ENCODE measurements at places on chromosomes 1 and 21.

DNA sequence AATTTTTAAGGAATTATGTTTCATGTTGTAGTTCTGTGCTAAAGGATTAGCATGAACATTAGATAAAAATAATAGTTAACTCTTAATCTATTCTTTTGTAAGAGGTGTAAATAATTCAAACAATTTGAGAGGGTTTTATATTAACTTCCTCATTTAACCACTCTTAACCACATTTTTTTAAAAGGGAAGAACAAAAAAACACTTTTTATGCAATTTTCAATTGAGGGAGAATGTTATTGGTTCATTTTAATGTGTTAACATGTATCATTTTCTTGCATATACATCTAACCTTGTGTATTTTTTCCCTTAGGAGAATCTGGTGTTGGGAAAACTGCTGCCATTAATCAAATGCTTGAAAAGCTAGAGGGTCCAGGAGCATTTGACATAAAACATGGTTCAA, 169.0 kb downstream of the LBR start:
- DNase-seq: no peak

DNA sequence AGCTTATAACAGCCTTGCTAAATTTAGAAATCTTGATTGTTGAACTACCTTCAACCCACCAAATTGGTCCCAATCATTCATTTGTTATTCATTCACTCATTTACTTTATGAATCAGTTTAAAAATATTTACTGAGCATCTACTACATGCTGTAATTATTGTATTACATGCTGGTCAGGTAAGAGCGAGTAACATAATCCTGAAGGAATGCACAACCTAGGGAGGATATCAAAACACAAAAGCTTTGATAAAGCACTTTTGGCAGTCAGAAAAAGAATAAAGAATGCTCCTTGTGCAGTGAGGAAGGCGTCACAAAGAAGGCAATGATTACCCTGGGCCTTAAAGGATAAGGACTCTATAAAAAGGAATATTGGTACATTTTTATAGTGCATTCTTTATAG, 518.9 kb upstream of the NR5A2 start:
- DNase-seq: no peak

- DNase-seq: peak; percentile 11
Measured at GRCh38 chr21:34612056-34612455, 2.9 kb downstream of the RCAN1 start.

DNA sequence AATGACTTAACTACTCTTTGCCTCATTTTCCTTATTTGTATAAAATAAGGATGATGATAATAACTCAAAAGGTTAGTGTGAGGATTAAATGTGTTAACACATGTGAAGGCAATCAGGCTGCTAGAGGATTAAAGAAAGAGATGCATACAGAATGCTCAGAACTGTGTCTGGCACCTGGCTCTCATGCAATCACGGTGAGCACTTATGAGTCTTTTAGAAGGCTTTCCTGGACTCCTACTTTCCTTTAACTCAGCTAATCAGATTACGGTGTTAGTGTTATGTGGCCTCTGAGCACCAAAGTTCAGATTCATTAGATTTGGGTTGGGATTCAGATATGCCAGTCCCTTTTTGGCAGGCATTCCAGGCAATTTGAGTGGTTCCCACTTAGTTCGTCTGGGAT, 311.6 kb upstream of the USP24 start:
- DNase-seq: no peak

DNA sequence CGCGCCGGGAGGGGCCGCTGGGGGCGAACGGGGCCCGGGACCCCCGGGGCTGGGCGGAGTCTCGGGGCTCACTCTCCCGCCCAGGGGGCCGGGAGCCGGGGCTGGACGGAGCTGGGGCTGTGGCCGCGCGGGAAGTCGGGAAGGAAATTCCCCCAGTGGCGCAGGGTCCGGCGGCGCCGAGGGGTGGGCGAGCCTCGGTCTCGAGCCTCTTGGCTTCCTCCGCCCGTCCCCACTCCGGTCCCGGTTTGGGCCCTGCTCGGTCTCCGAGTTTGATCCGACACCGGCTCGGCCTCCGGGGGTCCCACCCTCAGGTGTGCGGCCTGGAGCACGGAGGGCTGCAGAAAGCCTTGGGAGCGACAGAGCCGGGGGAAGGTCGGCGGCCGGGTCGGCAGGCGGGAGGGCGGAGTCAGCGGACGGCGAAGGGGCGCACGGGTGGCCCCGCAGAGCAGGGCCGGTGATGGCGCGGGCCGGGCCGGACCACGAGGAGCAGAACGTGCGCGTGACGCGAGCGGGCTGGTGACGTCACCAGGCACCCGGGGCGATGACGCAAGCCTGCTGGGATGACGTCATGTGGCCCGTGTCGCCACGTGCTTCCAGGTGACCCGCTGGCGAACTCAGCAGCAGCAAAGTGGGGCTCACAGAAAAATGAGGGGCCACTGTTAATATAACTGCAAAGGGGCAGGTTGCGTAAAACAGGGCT, 610 bp upstream of the HES4 start:
- DNase-seq: peak; percentile 92

DNA sequence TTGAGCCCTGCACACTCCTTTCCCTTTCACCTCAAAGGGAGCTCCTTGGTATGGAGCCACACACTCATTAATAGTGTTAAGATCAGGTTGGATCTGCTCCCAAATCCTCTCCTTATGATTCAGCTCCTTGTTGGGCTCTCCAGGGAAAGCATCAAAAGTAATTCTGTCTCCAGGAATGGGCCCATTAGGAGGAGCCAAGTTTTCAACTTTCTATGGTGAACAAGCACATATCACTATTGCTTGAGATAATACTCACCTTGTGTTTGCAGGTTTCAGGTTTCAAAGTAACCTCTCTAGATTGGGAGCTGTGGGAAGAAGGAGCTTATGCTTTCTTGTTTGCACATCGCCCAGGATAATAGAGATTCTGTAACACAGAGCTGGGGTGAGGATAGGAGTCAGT, 164.8 kb downstream of the TNFSF18 start:
- DNase-seq: no peak

- DNase-seq: no peak
Measured at GRCh38 chr1:23751050-23751814, 8.0 kb downstream of the ELOA start.

DNA sequence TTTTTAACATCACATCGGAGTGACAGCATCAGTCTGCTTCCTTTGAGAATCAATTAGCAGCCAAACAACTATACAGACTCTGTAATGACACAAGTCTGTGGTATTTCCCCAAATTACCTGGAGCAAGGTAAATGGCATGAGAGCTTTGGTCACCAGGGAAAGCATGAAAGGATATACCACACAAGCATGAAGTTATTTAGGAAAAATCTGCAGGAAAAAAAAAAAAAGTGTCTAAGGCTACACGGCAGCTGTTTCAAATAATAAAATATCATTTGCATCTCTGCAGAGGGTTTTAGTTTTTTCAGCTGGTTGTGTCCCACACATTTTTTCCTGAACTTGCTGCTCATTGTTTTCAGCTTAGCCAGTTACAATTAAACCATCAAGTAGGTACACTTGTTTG, 234.7 kb downstream of the TTLL7 start:
- DNase-seq: no peak

- no peak for DNase-seq
Measured at GRCh38 chr1:76687307-76688175, 179.7 kb upstream of the ST6GALNAC5 start.

DNA sequence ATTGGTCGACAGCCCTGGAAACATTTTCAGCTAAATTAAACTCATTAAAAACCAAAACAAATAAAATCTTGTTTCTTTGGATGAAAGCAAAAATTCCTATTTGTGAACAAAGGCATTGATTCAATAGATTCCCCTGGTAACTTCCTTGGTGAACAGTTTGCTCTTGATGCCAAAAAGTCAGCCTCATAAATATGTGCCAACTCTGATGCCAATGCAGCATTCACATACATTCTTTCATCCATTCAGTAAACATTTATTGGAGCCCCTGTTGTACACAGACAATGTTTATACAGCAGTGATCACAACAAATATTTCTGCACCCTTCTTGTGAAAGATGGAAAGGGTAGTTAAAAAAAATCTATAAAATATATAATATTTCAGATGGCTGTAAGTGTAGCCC, 107.8 kb downstream of the PLD5 start:
- no peak for DNase-seq

- DNase-seq: peak; percentile 70
Measured at GRCh38 chr1:152188673-152189591, 29.9 kb upstream of the RPTN start.

DNA sequence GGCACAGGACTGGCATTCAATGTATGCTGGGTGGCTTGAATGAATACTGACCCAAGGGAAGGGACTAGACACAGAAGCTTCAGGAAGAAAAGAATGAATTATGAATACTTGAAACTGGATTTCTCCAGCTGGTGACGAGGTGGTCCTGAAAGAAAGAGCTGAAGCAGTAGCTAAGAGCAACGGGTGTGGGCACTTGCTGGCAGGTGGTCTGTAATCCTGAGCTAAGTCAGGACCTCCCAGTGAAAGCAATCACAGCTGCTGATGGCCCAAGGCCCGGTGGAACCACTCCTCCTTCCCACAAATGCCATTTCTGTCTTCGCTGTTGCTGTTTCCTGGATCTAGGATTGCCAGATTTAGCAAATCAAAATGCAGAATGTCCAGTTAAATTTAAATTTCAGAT, 47.0 kb downstream of the NEK2 start:
- DNase-seq: no peak

DNA sequence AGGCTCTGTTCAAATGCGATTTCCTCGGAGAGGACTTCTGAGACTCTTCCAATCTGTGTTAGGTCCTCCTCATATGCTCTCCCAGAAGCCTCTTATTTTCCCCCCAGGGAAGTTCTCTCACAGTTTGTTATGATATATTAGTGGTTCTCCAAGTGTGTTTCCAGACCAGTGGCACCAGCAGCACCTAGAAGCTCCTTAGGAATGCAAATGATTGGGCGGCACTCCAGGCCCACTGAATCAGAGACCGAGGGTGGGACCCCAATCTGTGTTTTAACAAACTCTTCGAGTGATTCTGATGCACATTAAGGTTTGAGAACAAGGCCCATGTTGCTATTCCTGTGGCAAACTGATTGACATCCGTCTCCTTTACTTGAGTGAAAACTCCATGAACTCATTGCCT, 63.0 kb downstream of the NMNAT2 start:
- DNase-seq: no peak

- no peak for DNase-seq
Measured at GRCh38 chr1:234134878-234135277, 230.4 kb downstream of the SLC35F3 start.

GRCh38 chr1:213876531-213876930, 111.2 kb upstream of the PROX1 start:
- DNase-seq: no peak

- no peak for DNase-seq
Measured at GRCh38 chr21:46459356-46460112, 843 bp downstream of the DIP2A start.

- no peak for DNase-seq
Measured at GRCh38 chr21:35223480-35224156, 174.5 kb upstream of the RUNX1 start.

- DNase-seq: peak; percentile 85
Measured at GRCh38 chr1:23528250-23528978, 2.6 kb downstream of the E2F2 start.

GRCh38 chr1:160590488-160590887, 11.2 kb upstream of the CD84 start:
- no peak for DNase-seq

GRCh38 chr1:181630838-181631237, 147.5 kb downstream of the CACNA1E start:
- DNase-seq: no peak

GRCh38 chr1:103517380-103518047, 8.0 kb upstream of the RNPC3 start:
- no peak for DNase-seq

DNA sequence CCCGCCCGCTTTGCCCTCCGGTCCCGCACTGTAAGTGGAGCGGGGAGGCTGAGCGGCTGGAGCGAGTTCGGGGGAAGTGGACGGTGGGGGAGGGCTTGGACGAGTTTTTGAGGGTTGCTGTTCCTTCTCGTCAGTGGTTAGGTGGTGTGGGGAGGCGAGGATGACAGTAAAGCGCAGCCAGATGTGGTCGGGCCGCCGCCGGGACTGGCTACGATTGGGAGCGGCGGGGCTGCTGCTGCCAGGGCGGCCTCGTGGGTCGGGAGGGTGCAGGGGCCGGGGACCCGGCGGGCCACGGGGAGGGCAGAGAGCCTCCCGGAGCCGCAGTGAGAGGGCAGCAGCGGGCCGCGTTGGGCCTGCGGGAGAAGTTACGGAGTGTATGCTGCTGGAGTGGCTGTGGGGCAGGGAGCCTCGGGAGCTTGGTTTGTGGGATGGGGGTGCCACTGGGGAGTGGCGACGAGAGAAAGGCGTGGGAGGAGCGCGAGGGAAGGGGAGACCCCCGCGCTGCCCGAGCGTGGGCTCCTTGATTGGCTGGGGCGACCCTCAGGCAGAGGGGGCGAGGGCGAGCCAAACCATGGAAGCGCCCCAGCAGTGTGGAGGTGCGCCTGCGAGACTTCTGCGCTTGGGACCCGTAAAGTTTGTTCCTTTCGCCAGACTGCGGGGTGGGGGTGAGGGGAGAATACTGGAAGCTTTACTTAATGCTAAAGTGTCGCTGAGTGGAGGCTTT, 2.1 kb downstream of the ADGRL2 start:
- DNase-seq: peak; percentile 87

- no peak for DNase-seq
Measured at GRCh38 chr1:159915571-159916241, 9.6 kb downstream of the TAGLN2 start.

GRCh38 chr1:8263791-8264190, 54.1 kb upstream of the SLC45A1 start:
- no peak for DNase-seq

GRCh38 chr21:38120984-38121855, 135.6 kb upstream of the KCNJ15 start:
- no peak for DNase-seq

DNA sequence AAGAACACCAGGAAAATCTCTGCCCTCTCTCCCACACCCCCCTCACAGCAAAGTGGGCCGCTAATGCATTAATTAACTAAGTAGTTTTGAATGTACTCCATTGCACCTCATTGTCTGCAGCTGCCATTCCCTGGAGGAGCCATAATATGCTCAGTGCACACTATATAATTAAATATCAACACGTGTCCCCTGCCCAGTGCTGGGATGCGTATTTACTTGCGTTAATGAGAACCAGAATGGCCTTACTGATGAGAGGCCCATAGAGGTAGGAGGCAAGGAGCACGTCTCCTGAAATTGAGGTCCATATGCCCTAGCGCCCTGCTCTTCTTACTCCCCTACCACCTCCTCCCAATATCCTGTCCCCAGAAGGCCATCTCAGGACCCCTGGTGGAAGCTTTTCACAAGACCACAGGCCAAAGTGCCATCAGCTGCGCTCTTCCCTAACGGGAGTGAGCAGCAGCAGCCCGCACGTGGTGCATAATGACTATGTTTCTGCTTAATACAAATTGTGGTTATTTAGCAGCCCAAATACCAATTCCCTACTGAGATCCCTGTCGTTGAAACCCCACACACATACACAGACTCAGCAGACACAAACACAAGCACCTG, 76.8 kb downstream of the PLXNA2 start:
- no peak for DNase-seq
